ENCODE measurements at places on chromosomes 3 and 15. TPM values are rescaled to one million over a fixed set of nuclear protein-coding genes. Genes with fewer than 3 reads are reported as not detected.

Gene SNTN
- total RNA-seq, result not detected

Gene SLC28A1
- total RNA-seq, result not detected

Gene CRYGS
- 1.1 TPM for total RNA-seq

Gene C3orf49
- not detected for total RNA-seq

Gene ROPN1B
- 1.3 TPM for total RNA-seq

Gene CPN2
- 0.10 TPM for total RNA-seq

Gene PAQR5
- total RNA-seq, result 3.3 TPM

Gene HES1
- total RNA-seq, result 38.2 TPM

Gene VPS33B
- total RNA-seq, result 12.3 TPM

Gene OSBPL10
- total RNA-seq, result 4.7 TPM

Gene PLA2G4E
- total RNA-seq, result not detected

Gene PLIN1
- 0.20 TPM for total RNA-seq

Gene XCR1
- total RNA-seq, result not detected

Gene ZBED2
- total RNA-seq, result not detected

Gene ISG20
- total RNA-seq, result 7.8 TPM

Gene TCTA
- total RNA-seq, result 22.9 TPM

Gene CAPN3
- not detected for total RNA-seq

Gene IL1RAP
- total RNA-seq, result 22.5 TPM

Gene KIF23
- 151 TPM for total RNA-seq

Gene TAGLN3
- 0.39 TPM for total RNA-seq

Gene MINAR1
- 1.3 TPM for total RNA-seq

Gene FBXW12
- total RNA-seq, result not detected

Gene KNG1
- not detected for total RNA-seq

Gene CPLX3
- total RNA-seq, result not detected

Gene AADACL2
- total RNA-seq, result not detected

Gene NEK10
- total RNA-seq, result 1.2 TPM

Gene MYEF2
- total RNA-seq, result 8.8 TPM

Gene DTWD1
- 58.5 TPM for total RNA-seq

Gene GOLGA8G
- not detected for total RNA-seq

Gene ROPN1
- total RNA-seq, result 1.3 TPM

Gene LRRC15
- total RNA-seq, result 93.4 TPM

Gene MRPL46
- total RNA-seq, result 24.9 TPM

Gene SCAMP5
- total RNA-seq, result 4.4 TPM

Gene FETUB
- not detected for total RNA-seq

Gene NANOGP8
- not detected for total RNA-seq

Gene SUCNR1
- 0.12 TPM for total RNA-seq

Measured in RPMI7951 (cell line).